HFFc6 (cell line): ENCODE measurements at places on chromosomes 3 and 15. TPM values are rescaled to one million over a fixed set of nuclear protein-coding genes. Genes with fewer than 3 reads are reported as not detected.

The SAMD7 gene
- not detected in 3 replicates for total RNA-seq

The RAD51 gene
- total RNA-seq = 8.2 to 17.4 TPM (median 11.9 TPM) in 3 replicates

The IP6K2 gene
- total RNA-seq = 52.8 to 62.4 TPM (median 56.4 TPM) in 3 replicates

The FANCD2 gene
- 9.7 to 18.5 TPM (median 16.1 TPM) in 3 replicates for total RNA-seq
